ENCODE measurements at places on chromosomes 3 and 15.

DNA sequence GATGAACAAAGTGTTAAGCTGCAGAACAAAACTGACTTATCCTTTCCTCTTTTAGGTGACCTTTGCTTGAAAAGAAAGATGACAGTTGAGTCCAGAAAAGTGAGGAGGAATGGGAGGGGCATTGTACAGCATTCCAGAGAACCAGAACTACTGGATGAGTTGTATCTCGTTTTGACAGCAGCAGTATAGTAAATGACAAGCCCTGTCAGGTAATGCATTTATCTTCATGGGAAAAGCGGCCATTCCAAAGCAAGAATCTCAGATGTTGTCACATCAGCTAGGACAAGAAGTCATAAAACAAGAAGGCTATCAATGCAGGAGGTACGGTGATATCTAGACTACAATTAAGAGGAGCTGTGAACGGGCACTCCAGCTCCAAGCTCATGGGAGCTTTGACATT is 421.5 kb downstream of the MAGI1 start:
- DNase-seq = no peak

GRCh38 chr3:24367664-24368264 is 126.9 kb downstream of the THRB start:
- DNase-seq = no peak

DNA sequence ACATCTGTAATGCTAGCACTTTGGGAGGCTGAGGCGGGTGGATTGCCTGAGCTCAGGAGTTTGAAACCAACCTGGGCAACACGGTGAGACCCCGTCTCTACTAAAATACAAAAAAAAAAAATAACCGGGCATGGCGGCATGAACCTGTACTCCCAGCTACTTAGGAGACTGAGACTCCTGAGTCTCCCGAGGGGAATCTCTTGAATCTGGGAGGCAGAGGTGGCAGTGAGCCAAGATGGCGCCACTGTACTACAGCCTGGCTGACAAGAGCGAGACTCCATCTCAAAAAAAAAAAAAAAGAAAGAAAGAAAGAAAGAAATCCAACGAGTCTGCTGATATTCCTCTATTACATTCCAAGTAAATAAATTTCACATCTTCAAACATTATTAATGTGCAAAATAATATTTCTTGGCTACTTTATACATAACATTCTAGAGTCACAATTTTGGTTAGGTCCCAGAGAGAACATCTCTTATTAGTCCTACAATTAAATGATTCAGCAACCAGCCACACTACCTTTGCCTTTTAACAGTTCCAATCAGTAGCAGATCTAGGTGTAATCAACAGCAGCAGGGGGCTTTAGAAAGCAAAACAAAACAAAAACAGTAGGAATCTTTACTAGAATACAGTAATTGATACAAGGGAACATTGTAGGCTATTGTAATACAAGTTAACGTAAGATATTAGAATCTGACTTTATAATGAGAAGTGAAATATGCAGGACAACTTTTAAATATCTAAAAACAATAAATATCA is 195.8 kb downstream of the TBC1D5 start:
- DNase-seq = no peak

- DNase-seq = peak; percentile 69
Observed at GRCh38 chr15:66946578-66947164, 118.7 kb upstream of the SMAD3 start.

DNA sequence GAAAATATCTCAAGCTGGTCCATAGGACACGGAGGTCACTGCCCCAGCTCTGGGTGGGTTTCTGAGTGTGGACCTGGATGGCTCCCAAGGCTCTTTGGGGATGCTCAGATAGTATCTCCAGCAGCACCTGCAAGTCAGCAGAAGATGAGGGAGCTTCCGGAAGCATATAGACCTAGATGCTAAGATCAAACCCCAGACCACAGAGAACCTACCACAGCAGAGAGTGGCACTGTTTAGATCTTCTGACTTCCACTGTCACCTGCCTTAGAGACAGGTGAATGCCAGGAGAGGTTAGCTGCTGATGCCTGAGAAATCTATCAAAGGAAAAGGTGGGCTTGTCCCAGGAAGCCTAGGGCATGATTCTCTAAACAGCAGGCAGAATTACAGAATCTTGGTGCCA is 105.7 kb upstream of the TRPM1 start:
- DNase-seq = no peak

DNA sequence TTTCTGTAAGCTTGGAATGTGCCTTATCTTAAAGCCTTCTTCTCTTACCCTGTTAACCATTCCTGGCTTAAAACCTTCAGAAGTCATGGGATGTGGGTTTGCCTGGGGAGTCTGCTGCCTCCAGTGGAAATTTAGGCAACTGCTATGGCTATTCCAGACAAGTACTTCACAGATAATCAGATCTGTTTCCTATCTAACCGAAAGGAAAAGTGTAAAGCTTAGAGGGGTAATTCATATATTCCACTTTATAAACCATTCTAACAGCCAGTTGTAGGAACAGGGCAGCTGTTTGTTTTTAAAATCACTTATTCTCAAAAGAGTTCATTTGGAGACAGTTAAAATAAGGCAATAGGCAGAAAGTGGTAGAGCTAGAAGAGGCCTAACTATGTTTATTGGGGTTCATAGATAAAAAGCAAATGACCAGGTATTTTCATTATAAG is 219.9 kb downstream of the TCF12 start:
- DNase-seq = peak; percentile 64

DNA sequence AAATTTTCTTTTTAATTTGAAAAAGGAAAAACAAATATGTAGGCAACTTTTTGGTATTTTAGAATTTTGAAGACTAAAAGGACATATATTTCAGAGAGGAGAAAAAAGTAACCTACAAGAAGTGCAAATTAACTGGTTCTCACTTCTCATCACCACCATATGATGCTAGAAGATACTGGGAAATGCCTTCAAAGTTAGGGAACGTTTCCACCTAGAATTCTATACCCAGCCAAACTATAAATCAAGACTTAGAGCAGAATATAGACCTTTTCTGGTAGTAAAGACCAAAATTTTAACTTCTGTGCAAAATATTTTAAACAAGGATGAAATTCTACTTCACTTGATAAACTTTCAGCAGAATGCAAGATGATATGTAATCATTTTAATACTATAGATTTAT is 112.3 kb upstream of the PHLDB2 start:
- DNase-seq = no peak
